ENCODE measurements at places on chromosomes 1 and 21.

- DNase-seq: no peak
These were observed 82.6 kb upstream of the EDEM3 start for GRCh38 chr1:184836934-184837895.

- no peak for DNase-seq
These were observed 96.9 kb upstream of the TARDBP start for GRCh38 chr1:10915594-10915993.

GRCh38 chr1:46489638-46490405 lies at the start of gene DMBX1:
DMBX1 (plus strand) TSS chr1:46489836; CDS start chr1:46507011, 17,175 bp downstream.
- peak; percentile 36 for DNase-seq

DNA sequence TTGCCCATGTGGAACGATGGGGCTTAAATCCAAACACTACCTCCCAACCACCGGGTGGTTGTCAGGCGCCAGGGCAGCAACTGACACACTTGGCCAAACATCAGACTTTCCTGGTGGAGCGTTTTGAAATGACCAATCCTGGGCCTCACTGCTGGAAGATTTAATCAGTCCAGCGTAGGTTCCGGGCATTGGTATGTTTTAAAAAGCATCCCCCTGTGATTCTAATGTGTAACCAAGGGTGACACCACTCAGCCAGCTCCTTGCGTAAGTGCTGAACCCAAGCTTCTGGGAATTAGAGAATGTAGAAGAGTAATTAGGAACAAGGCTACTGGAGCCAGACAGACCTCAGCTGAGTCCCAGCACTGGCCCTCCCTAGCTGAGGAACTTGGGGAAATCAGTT lies 44.8 kb upstream of the KAZN start:
- no peak for DNase-seq

GRCh38 chr1:151461694-151462093 lies 2.4 kb upstream of the POGZ start:
- DNase-seq: no peak

DNA sequence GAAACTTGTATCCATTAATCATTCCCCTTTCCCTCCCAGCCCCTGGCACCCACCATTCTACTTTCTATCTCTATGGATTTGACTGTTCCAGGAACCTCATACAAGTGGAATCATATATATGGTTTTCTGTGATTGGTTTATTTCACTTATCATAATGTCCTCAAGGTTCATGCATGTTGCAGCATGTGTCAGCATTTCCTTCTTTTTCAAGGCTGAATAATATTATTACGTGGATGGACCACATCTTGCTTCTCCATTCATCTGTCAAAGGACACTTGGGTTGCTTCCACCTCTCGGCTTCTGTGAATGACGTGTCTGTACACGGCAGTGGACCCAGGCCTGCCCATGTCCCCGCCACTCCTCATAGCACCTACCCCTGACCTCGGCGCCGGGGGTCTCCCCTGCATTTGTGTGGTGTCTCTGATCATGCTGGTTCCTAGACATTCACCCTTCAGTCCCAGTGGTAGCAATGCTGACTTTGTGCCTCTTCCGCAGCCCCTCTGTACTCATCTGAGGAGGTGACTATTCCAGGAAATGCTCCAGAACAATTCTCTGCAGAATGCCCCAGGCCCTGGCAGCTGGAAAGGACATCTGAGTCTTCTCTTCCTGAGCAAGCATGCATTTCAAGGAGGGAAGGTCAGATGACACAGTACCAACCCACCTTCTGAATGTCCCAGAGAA lies 136.9 kb downstream of the PSMG1 start:
- no peak for DNase-seq
